OCI-LY7 (cell line): ENCODE measurements at places on chromosomes 7 and 10.

DNA sequence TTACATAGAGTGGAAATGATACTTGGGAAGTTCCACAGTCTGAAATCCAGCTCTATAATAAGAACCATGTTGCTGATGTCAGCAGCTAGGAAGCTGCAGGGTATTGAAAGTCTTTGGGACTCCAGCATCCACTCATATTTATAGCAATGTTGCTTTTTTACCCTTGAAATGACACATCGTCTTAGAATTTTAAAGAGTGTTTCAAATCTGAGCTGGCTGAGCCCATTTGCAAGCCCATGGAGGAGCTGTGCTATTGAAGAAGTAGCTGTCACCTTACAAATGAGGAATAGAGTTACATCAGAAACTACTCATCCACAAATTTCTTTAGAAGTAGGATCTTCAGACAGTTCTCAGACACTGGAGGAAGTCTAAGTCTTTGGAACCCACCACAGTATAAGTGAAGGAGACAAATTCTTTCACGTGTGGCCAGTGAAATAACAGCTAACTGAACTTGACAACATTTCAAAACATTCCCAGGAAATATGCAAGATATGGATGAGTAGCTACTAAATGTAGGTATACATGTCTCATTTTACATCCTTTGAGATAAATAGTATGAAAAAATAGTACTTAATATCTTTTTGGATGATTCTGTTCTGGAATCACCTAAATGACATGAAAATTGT, 203.6 kb downstream of the ZNF365 start:
- no peak for DNase-seq

GRCh38 chr10:105540381-105540780, 899.3 kb downstream of the SORCS3 start:
- peak; percentile 5 for DNase-seq

- no peak for DNase-seq
Observed at GRCh38 chr10:124829447-124830115, 28.0 kb downstream of the ABRAXAS2 start.

DNA sequence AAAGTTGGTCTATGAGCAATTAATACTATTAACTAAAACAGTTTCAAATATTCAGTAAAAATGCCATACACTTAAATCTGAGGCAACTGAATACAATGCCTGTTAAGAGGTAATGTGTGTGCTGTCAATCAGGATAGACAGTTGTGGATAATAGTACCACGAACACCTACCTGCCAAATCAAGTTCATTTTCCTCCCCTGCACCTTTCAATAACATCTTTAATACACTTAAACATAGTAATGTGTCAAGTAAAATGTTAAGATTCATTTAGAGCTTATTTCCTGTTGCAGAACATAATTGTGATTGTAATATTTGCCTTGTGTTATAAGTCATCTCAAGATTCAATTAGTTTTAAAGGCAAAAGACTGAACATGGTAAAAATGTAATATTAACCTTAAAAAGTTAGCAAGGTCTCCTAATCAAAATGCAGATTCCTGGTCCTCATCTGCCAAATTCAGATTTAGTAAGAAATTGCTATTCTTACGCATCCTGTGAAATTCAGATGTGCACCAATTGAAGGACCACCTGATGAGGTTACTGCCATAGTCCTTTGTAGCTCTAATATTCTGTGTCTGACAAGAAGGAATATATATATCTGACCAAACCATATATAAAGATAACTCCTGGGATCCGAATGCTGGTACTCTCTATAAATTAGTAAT, 37.1 kb downstream of the COL1A2 start:
- no peak for DNase-seq

- DNase-seq = no peak
Observed at GRCh38 chr10:75770626-75771081, 339.2 kb downstream of the LRMDA start.

- peak; percentile 52 for DNase-seq
Observed at GRCh38 chr7:47483604-47484273, 98.2 kb downstream of the TNS3 start.
